ELR (cell line): ENCODE measurements at places on chromosomes 12 and 14.

- DNase-seq = peak; percentile 58
These were observed 25.9 kb upstream of the CRIP2 start for GRCh38 chr14:105448706-105449111.

GRCh38 chr14:59103396-59103795, 85.1 kb upstream of the DAAM1 start:
- peak; percentile 61 for DNase-seq

- DNase-seq = no peak
These were observed 223.6 kb upstream of the TMPO start for GRCh38 chr12:98291828-98292227.

GRCh38 chr14:69652942-69653684, 41.7 kb downstream of the SUSD6 start:
- DNase-seq = peak; percentile 30

GRCh38 chr14:44112774-44113460, 394.2 kb downstream of the FSCB start:
- DNase-seq = peak; percentile 10
